ENCODE measurements at places on chromosomes 2 and 18. TPM values are rescaled to one million over a fixed set of nuclear protein-coding genes. Genes with fewer than 3 reads are reported as not detected.

The OXER1 gene
- polyA plus RNA-seq: 4.6 TPM

The BMPR2 gene
- 35.9 TPM for polyA plus RNA-seq

The TANC1 gene
- polyA plus RNA-seq: 13.8 TPM

The SPHKAP gene
- polyA plus RNA-seq: 23.6 TPM

The CFC1 gene
- not detected for polyA plus RNA-seq

The LAMA3 gene
- 3.1 TPM for polyA plus RNA-seq

The TRIM43 gene
- not detected for polyA plus RNA-seq

The FER1L5 gene
- 0.79 TPM for polyA plus RNA-seq

The CCDC141 gene
- polyA plus RNA-seq: 50.9 TPM

The HJURP gene
- polyA plus RNA-seq: 10.5 TPM

The VIL1 gene
- 0.04 TPM for polyA plus RNA-seq
